Stimulated activated CD8-positive, alpha-beta memory T cell treated with anti-CD3 and anti-CD28 coated beads, Interleukin-4, amount 100 ng/mL, for 48 hours (primary cell): ENCODE measurements at places on chromosomes 1 and 21.

DNA sequence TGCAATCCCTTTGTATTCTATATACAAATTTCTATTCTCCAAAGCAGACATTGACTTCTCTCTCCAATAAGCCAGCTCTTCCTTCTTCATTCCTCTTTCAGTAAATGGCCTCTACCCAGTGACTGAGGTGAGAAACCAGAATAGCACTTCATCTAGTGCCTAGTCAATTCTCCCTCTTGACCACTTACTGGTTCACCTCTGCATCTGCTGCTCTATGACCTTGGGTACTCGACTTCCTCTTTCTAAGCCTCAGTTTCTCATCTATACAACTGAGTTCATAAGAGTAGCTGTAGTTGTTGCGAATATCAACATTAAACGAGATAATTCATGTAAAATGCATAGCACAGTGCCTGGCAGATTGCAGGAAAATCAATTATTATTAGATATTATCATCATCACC, 12.4 kb downstream of the LYST start:
- no peak for DNase-seq

DNA sequence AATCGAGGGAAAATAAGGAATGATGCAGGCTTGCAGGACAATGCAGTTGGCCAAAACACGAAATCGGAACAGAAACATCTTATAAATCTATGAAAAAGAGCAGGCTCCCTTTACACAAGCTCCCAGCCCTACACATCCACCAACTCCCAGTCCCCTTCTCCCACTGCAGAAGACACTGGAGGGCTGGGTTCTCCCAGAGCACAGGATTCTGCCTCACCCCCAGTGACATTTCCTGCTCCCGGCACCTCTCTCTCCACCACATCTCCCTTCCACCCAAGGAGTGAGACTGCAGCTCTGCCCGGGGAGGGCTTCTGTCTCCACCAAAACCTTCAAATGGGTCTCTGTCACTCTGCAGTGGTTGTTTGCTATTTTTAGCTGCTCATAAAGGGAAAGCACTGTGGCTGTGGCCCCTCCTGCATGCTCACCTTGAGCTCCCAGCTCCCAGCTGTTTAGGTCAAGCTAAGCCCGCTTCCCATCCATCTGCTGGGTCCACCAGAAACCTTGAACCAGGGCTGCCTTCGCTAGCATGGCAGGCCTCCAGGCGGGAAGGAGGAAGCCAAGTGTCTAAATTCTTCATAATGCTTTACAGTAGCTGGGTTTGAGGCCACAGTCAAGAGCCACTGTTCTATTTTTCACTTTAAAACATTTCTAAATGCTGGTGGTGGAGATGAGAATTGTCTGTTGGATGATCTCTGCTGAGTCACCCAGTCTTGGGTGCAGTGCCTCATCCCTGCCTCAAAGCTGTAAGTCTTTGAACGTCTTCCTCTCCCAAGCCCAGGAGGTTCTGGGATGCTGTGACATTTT, 3.3 kb upstream of the C2CD2 start:
- DNase-seq, result no peak

GRCh38 chr1:233240829-233241682, 54.5 kb downstream of the PCNX2 start:
- no peak for DNase-seq

DNA sequence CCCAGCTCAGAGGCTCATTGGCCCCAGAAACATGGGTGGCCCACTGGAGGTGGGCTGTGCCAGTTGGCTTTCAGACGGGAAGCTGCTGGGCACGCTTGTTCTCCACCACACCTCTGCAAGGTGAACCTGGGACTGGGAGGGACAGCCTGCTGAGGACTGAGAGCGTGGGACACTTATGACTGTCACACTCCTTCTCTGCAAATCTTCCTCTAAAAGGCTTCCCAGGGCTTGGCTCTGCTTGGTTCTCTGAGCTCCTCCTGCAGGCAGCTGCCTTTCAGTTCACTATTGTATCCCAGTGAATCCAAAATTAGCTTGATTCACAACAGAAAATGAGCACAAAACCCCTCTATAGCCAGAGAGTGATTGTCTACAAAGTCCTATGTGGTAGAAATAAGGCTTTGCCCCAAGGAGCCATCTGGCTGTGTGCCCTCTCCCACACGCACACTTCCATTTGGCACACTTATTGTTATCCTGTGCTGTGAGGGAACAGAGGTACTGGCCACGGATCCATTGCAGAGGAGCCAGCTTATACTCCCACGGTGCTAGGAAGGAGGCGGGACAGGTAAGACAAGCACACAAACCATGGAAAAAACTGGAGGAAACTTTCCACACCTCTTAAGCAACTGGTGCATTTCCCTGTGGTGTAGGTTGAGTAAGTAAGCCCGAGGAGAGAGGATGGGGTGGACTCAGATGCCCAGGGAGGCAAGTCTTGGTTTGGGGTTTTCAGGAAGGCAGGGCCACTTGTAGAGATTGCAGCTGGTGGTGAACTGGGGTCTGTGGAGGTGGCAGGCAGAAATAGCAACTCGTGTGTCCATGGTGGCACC, 18.9 kb upstream of the BTG2 start:
- DNase-seq, result no peak

GRCh38 chr1:228169345-228169744, 3.7 kb downstream of the IBA57 start:
- no peak for DNase-seq

- DNase-seq, result no peak
Measured at GRCh38 chr1:64834734-64835133, 89.9 kb downstream of the RAVER2 start.

DNA sequence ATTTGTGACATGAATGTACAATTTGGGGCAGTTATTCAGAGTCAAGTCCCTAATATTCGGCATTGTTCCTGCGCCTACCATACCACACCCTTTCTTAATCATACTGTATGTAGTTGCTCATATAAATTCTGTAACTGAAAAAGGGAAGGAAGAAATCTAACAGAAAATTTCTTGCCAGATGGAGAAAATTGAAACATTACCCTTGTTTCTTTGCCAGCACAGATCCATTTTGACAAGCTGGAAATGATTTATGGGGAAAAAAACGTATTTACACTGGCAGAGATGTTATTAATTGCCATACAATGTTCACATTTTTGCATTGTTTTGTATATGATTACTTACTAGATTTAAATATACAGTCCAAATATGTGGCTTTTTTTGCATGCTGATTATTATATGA, 363.8 kb upstream of the PKN2 start:
- DNase-seq, result no peak

GRCh38 chr1:50488876-50489275, 65.6 kb upstream of the DMRTA2 start:
- DNase-seq, result no peak

- DNase-seq, result no peak
Measured at GRCh38 chr1:195520757-195521156, 1087.5 kb downstream of the KCNT2 start.

DNA sequence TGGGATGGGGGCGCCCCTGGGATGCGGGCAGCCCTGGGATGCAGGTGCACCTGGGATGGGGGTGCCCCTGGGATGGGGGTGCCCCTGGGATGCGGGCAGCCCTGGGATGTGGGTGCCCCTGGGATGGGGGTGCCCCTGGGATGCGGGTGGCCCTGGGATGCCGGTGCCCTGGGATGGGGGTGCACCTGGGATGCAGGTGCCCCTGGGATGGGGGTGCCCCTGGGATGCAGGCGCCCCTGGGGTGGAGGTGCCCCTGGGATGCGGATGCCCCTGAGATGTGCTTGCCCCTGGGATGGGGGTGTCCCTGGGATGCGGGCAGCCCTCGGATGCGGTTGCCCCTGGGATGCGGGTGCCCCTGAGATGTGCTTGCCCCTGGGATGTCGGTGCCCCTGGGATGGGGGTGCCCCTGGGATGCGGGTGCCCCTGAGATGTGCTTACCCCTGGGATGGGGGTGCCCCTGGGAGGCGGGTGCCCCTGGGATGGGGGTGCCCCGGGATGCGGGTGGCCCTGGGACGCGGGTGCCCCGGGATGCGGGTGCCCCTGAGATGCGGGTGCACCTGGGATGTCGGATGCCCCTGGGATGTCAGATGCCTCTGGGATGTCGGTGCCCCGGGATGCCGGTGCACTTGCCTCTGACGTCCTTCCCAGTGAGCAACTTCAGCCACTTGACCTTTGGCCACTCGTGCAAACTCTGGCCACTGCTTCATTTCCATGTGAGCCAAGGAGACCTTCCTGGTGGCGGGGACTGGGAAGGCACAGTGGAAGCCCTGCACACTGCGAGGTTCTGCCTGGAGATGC, 37.3 kb upstream of the SLC19A1 start:
- peak; percentile 10 for DNase-seq
